ENCODE measurements at places on chromosomes 5 and 9.

DNA sequence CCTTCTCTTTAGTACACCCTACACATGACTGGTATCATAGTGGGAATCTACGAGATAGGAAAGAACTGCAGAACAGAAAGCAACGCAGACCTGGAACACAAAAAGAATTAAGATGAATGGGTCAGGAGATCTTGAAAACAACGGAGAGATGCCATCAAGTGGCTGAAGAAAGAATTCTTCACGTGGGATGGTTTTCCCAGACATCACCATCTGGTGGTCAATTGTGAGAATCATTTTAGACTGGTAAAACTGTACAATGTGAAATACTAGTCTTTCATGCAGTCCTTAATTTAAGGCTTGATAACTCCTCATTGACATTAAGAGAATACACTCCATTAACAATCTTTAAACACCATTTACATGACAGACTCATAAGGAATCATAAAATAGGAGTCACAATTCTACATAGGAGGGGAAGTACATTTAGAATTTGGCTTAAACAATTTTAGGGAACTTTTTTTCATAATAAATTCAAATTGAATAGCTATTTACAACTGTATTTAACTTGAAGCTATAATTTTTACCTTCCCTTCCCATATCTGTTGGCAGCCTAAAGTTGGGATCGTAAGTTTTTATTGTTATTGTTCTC, 128.4 kb upstream of the TRPM3 start:
- DNase-seq, result peak; percentile 31

- DNase-seq, result no peak
Measured at GRCh38 chr9:99069546-99069945, 35.4 kb upstream of the TGFBR1 start.

DNA sequence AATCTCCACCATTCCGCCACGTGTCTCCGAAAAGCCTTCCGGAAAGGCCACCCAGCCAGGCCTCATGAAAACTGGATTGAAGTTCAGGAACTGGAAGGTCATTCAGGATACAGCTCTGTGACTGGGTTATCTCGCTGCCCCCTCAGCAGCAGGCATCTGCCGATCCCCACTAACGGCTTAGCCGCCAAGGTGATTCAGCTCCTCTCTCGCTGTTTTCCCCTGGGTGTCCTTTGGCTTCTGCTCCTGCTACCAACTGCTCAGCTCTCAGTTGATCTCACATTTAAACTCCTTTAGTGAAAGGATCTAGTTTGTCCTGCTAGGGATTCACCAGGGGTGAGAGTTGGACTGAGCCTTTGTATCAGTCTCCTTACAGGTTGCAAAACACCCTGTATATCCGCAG, 2.2 kb upstream of the GDNF start:
- DNase-seq, result no peak

- no peak for DNase-seq
Measured at GRCh38 chr9:33227008-33227398, 13.0 kb upstream of the SPINK4 start.

GRCh38 chr9:518540-518939, 303.9 kb downstream of the DOCK8 start:
- no peak for DNase-seq

- no peak for DNase-seq
Measured at GRCh38 chr9:129143031-129143927, 32.1 kb downstream of the PTPA start.

DNA sequence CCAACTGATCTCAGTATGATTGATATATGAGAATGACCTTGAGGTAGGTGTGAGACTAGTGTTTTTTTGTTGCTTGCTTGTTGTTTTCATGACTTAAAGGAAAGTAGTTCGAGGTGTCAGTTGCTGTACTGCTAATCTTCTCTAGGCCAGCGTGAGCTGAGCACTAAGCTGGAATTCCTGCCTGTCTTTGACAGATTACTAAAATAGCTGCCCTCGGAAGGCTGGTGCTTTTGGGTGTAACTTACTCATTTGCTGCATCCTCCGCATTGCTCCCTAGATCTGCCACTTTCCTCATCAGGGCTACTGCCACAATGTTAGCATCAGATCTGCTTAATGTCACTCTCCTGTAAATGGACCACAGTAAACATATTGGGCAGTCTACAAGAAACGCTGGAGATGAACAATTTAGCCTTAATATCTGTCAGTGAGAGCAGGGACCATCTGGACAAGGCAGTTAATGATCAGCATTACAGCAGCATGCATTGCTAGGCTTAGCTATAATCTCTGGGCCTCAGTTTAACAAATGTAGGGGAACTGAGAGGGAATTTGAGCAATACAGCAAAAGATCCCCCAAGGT, 106.6 kb upstream of the CDH6 start:
- no peak for DNase-seq

- DNase-seq, result no peak
Measured at GRCh38 chr5:176389135-176390123, 878 bp downstream of the HIGD2A start.

DNA sequence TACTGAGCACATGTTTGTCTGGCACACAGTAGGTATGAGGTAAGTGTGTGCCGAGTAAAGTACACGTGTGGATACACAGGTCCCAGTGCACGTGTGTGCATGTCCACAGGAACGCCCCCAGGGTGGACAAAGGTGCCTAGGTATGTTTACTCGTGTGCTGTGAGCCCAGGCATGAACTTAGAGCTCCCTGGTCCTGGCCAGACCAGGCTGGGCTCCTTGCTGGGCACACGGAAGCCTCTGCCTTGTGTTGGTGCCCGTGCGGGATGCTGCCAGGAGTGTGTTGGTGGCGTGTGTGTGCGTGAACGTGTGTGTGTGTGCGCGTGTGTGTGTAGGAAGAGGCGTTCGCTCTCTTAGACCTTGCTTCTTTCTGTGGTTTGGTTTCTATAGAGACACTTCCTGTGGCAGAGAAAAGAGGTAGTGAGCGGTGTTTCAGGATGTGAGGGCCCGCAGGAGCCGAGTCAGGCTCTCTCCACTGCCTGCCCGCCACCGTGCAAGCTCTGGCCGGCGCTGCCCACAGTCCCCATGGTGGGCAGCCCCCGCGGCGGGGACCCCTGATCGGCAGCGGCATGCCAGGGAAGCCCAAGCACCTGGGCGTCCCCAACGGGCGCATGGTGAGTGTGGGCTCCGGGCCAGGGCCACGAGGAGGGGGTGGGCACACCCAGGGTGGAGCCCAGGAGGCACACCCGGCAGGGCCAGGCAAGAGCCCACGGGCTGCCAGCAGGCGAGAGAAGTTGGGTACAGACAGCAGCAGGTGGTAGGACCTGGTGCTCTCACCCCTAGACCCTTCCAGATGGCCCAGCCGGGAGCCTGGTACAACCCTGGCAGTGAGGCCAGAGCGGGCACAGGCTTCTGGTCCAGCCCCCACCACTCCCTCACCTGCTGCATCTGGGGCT, at the start of gene RGS14:
Gene RGS14, plus strand, starts transcription at position 466 of the 893 bp plus-strand sequence. Its CDS starts 101 bp downstream, at position 567.
- no peak for DNase-seq

GRCh38 chr5:60370508-60370907, 329.5 kb downstream of the DEPDC1B start:
- DNase-seq, result no peak

DNA sequence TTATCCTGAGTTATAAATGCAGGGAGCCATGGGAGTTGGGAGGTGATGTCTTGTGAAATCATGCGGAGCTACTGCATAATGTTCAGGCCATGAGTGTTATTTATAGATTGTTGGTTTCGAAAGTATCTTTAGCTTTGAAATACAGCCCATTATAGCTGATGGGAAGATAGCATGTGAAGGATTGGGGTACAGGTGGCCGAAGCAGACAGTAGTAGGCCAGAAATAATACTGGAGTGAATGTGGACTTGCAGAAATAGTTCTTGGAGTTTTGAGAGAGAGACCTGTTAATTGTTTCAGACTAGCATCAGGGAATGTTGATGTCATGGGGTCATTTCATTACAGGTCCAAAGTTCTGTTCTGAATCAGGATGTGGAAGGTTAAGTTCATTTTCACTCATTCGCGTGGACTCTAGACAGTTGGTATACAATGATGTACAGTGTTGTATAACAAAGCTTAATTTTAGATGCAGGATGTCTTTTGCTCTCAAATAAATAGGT, 3.8 kb downstream of the ATP6V1G1 start:
- no peak for DNase-seq

GRCh38 chr5:16437977-16438376, 27.6 kb downstream of the ZNF622 start:
- no peak for DNase-seq

- DNase-seq, result no peak
Measured at GRCh38 chr5:113256671-113257452, 177.9 kb downstream of the TSSK1B start.

DNA sequence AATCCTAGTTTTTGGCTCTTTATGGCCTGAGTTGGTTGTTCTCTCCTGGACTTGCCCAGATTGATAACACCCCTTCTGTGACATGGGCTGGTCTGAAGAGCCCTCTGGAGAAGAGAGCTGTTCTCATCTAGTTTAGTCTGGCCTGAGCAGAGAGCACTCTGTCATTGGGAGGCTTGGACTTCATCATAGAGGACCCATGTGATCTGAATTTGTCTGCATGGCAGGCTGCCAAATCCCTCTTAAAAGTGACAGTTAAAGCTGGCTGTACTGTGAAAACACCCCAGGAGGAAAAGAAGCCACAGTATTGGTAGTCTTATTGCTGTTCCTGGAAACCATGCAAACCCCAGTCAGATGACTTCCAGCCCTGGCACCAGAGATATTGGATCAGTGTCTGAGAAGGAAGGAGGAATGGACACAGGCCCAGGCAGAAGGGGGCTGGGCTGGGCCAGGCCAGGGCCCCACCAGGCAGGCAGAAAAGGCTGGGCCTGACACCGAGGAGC, 3.7 kb upstream of the WDR31 start:
- DNase-seq, result no peak

DNA sequence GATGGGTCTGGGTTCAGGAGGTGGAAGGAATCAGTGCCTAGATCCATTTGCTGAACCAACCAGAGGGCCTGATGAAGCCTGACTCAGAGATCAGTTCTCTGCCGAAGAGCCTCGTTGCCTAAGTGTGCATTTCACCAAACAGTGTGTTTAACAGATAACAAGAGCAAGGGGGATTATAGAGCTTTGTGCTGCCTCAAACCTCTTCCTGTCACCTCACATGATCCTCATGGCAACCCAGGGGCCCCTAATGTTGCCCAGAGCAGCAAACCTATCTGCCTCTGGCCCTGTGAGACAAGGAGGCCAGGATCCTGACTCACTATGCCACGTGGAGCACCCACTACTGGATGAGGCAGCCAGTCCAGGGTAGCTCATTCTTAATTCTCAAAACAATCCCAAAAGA, 66.3 kb upstream of the EPB41L4B start:
- DNase-seq, result no peak

DNA sequence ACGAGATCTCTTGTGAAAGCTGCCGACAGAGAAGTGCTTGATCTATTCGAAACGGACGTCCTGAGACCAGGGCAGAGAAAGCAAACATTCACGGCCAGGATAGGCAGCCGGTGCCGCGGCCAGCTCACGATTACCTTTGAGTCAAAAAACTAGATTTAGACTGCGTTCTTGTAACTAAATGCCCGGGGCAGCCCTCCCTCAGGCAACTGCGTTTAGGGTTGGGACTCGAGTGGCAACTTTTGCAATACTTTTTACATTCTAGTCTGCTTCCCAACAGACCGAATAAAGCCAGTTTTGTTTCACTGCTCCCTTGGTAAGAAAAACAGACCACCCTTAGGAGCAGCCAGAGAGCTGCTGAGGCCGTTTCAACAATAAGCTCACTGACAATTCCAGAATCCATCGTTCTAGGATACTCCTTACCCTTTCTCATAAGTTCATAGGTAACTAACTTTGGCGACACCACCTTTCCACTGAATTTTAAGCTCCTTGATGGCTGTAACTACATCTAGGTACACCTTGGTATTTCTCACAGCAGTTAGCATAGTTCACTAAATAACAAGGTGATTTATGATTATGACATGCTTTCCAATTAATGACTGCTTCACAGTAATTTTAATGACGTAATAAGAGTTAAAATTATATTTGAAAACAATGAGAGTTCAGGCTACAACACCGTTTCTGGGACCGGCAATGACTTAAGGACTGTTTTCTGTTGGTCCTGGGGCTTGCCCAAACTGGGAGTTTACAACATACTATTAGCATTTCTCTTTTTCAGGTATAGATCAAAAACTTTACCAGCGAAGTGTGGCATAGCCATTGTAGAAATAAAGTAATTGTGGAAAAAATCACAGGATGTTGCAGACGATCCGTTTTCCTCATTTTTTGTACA, 899 bp upstream of the RAPGEF6 start:
- DNase-seq, result no peak

- DNase-seq, result no peak
Measured at GRCh38 chr9:5832071-5832537, 813 bp downstream of the ERMP1 start.

- DNase-seq, result no peak
Measured at GRCh38 chr5:163276466-163276865, 160.9 kb upstream of the CCNG1 start.

DNA sequence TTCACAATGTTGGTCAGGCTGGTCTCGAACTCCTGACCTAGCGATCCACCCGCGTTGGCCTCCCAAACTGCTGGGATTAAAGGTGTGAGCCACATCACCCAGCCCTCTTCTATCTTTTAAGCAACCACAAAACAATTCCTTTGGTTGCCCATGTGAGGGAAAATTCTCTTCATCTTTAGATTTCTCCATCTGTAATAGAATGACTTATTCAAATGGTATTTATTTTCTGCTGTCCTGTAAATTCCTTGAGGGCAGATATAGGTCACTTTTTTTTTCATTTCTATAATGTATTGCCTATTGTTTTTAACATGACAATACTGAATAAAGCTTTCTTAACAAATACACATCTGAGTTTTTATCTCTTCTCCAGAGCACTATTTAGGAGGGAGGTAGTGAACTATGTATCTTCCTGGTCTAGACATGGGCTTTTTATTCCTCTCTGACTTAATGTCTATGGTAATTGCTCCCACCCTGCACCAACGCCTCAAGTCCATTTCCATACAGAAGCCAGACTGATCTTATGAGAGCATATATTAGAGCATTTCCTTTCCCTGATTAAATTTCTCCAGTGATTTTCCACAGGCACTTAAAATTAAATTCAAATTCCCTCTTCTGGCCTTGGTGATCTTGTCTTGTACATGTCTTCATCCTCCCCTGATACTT, 595.6 kb downstream of the CAAP1 start:
- DNase-seq, result no peak

DNA sequence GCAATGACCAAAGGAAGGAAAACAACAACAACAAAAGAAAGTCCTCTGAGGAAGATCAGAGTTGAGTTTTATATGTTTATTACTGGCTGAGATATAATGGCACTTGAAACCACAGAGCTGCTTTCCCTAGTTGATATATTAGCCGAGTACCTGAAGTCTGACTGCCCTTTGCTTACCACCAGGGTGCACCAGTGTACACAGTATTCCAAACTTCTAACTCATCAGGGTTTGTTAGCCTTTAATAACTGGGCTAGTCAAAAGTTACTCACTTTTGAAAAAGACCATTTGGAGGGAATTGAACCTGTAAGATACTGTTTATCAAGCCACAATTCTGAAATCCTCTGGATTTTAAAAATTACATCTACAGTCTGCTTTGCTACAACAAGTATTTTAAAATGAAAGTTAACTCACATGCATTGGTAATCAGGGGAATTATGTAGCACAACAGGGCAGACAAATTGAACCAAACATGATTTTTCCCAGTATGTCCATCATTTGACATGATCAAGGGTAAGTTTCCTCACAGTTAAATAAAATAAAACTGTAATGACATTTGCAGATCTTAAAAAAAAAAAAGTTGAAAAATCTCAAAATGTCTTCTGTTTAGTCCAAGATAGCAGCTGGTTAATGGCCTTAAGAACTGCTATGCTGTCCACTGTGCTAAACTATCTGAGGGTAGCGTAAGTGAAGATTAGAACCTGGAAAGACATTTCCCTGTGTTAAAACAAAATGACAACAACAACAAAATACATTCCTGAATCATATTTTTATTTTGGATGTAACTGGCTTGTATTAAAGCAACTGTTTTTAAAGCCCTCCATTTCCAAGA, 57.3 kb upstream of the C6 start:
- DNase-seq, result peak; percentile 29

Data from kidney epithelial cell (primary cell).